ENCODE measurements at places on chromosomes 6 and 20.

DNA sequence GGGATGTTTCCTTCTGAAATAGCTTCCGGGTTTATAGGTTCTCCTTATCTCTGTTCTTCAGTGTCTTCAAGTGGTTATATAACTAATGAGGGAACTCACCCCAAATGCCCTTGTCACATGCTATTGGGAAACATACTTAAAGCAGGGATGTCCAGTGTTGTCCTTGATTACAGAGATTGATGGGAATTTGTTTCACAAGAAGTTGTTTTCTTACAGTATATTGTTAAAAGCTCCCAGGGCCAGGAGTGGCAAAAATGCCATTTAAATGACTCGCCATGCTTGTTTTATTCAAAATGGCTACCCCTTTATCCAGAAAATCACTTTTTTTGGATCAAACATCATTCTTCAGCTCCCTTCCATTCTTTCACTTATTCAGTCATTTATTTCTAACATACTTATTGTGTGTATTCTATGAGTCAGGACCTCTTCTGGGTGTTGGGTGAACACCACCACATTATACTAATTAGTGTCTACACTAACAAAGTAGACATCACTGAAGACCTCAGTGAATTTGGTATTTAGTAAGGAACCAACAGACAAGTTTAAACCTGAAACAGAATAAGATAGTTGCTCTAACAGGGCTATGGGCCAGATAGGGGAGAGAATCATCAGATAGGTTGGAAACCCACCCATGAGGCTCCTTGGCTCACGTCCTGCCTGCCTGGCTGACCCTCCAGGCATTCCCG lies 791.1 kb downstream of the MAFB start:
- no peak for DNase-seq

DNA sequence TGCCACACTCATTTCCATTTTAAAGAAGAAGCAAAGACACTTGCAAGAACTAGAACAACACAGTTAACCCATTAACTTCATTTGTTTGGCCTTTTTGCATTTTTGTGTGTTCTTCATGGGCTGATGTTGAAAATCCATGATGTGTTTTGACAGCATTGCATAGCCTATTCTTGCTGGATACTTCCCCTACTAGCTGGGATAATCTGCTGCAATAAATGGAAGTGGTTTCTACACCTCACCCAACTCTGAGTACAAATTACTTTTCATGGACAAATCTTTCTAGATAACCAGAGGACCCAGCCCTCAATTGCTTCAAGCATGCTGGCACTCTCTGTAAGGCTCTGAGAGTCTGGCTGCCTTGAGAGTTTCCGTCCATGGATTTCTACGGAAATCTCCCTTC lies 26.5 kb downstream of the CST9L start:
- DNase-seq = no peak

- peak; percentile 45 for DNase-seq
Measured at GRCh38 chr6:37259191-37259590, 1.2 kb upstream of the TMEM217 start.

- no peak for DNase-seq
Measured at GRCh38 chr6:108228416-108228815, 32.4 kb downstream of the SNX3 start.

GRCh38 chr20:41176711-41177552 lies 39.6 kb downstream of the PLCG1 start:
- DNase-seq = no peak

- DNase-seq = no peak
Measured at GRCh38 chr6:144219056-144219685, 66.0 kb upstream of the UTRN start.

DNA sequence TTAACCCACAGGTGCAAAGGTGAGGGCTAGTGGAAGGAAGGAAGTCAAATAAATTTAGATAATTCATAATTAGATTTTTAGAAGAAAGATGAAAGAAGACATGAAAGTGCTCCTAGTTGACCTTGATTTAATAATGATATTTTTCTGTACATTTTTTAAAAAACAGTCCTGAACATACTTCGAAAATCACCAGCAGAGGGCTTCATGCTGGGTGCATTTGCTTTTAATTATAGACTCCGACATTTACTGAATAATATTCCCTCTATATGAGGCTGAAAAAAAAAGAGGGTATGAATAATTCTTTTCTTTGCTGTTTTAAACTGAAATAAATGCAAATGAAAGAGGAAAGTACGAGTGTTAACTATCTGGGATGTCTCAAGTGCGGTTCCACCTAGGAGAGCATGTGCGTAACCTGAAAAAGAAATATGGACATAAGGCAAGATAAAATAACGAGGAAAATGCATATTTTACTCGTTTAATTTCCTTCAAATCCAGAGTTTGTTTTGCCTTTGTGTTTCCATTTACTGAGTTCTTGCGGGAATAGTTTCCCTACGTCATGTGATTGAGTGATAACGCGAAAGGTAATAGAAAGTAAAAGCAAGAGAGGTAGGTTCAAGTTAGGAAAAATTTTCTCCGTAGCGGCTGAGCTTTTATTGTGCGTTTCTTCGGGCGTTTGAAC lies 3.1 kb upstream of the TFAP2B start:
- peak; percentile 56 for DNase-seq

DNA sequence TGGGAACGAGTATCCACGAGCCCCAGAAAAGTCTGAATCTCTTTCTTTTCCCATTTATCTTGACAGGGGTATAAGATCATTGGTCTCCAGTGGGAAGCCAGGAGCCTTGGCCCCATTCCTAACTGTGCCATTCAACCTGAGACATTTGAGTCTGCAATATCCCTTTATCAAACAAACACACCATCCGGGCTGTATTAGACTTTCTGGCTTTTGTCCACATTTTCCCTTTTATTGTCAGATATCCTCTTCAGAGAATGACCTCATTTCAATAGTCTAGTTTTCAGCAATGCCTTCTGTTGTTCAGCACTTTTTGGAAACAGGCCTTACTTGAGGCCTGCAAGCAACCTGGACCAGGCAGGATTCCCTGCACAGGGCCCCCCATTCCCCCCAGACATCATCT lies 15.7 kb downstream of the BPIFA1 start:
- no peak for DNase-seq

- DNase-seq = no peak
Measured at GRCh38 chr6:144834426-144835038, 549.4 kb downstream of the UTRN start.

DNA sequence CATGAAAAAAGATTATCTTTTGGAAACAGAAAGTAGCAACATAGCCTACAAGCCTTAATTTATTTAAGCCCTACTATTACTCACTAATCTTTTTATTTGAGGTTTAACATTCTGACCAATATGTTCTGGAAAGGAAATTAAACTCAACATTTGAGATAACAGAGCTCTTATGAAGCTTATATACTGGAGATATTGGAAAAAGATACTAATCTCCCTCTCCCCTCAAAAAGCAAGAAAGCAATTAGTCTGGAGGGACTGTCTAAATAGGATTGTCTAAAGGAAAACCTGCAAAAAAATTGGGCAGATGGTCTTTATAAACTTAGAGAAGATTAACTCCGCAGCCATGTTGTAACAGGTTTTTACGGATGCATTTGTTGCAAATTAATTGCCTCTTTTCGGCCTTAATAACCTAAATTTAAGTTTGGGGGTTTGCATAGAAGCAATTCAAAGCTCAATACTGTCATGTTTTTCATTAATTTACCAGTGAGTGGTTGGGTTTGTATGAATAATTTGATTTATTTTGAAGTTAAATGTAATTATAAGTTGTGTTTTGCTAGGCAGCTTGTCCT lies 79.1 kb downstream of the SHLD1 start:
- DNase-seq = no peak

- DNase-seq = no peak
Measured at GRCh38 chr6:34249469-34250261, 859 bp upstream of the SMIM29 start.

DNA sequence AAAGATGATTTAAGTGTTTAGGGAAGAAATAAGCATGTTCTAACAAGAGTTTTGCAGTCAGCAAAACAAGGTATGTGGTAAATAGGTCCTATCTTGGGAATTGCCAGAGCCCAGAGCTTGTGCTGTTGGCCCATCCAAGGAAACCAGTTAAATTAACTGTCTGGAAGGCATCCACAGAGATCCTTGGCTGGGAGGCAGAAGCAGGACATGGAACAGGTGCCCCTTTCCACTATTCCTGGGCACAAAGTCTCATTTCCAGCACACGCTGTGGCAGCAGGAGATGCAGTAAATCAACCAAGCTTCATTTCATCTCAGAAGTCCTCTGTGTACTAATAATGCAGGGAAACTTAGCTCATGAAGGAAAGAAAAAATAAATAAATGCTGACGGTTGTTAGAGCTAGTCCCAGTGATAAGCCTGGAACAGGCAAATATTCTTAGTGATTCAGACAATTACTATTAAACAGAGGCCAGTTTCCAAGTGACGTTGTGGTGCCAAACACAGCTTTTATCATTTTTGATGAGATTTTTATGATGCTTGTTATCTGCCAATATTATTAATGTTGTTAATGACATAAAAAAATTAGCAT lies 39.8 kb upstream of the SNAP25 start:
- no peak for DNase-seq

DNA sequence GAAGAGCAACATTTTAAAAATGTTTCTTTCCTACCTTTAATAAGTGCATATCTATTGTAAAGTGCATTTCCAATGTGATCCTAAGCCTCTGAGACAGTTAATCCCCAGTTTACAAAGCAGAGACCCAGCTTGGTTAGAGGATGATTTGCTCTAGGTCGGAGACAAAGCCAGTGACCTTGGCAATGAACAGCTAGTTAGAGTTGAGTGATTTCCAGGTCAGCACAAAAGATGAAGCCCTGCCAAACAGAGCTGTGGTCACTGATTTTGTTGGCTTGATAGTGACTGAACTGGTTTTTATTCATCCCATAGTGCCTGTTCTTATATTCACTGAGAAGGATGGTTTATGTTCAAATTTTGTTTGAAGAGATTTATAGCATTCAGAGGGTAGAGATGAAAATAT lies 56.6 kb upstream of the CD83 start:
- DNase-seq = no peak

- no peak for DNase-seq
Measured at GRCh38 chr20:25281541-25281991, 33.7 kb downstream of the PYGB start.

GRCh38 chr6:137191670-137192069 lies 18.2 kb upstream of the IL22RA2 start:
- DNase-seq = no peak

DNA sequence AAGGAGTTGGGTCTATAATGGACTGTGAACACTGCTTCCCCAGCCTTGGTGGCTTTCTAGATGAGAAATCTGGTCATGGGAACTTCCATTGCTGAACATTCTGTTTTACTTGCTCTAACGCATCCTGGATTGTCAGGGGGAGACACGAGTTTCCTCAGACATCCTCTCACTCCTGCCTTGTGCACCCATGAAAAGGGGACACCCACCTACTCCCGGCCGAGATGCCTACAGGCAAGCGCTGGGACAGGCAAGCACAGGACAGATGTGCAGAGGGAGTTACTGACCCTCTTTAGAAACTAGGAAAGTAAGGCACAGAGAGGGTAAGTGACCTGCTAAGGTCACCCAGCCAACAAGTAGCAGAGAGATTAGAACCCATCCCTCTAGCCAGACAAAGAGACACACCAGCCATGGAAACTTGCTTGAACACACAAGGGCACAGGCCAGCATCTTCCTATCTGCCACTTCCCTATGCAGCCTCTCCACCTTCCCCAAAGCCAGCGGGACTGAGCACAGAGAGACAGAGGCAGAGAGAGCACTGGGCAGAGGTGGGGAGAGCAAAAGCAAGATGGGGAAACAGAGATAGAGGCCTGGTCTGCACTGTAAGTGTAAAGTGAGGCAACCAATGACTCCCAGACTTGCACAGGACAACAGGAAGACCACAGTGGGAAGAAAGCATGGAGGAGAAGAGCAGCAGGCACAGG lies 845 bp upstream of the SFTA2 start:
- no peak for DNase-seq

DNA sequence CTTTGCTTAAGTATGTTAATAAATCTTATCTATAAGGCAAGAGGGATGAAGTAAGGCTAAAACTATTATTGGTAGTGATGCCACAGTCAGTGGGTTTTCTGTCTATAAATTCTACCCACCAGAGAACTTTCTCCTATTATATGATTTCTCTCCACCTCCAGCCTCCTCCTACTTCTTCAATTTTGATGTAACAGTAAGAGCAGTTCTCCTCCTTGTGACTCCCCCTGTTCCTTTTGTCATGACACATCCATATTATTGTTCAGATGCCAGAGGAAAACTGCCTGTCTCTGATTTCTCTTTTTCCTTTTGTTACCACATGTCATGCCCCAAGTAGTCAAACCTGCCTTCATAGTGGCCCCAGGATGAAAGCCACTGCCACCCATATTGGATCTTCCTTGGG lies 9.1 kb upstream of the RCAN2 start:
- DNase-seq = no peak

DNA sequence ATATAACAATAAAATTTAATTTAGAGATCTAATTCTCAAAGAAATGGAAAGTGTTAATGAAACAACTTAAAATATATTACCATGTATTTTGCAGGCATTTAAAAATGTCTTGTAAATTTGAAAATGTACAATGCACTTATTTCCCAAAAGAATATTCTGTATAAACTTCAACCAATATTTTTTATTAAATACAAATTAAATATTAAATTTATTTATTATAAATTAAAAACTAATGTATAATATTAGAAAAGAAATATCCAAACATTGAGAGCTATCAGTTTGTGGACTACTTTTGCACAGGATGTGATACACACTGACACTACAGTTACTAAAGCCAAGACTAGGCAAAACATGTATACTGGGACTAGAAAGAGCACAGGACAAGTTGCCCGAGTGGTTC lies 707.0 kb upstream of the NRSN1 start:
- DNase-seq = no peak

- no peak for DNase-seq
Measured at GRCh38 chr20:41424011-41424410, 57.4 kb upstream of the EMILIN3 start.

- no peak for DNase-seq
Measured at GRCh38 chr20:9686866-9687265, 152.0 kb downstream of the PAK5 start.

- DNase-seq = no peak
Measured at GRCh38 chr6:30726506-30727413, 6.6 kb downstream of the TUBB start.

DNA sequence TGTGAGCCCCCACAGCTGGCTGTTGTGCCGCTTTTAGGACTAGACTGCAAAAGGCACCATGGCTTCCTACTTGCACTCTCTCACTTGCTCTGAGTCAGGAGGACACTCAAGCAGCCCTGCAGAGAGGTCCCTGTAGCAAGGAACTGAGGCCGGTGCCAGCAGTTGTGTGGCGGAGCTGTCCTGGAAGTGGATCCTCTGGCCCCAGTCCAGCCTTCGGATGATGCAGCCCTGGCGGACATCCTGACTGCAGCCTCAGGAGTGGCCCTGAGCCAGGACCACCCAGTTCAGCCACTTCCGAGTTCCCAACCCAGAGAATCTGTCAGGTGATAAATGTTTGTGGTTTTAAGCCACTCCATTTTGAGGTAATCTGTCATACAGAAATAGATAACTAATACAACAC lies 17.5 kb downstream of the CTCFL start:
- no peak for DNase-seq

DNA sequence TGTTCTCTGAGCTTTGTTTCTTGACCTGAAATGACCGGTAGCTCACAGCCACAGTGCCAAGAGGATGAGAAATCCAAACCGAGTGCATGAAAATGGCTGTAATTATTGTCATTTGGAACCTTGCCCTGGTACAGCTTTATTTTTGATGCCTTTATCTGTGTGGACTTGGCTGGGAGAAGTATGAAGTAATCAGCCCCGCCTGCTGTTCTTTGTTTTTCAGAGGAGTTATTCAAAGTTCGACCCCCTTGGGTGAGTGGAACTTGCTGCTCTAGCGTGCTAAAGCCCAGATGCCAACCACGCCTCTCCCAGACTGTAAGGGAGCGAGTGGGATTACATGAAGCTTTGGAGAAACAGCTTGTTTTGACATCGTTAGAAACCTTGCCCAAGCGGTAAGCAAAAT lies 48.3 kb downstream of the ECT2L start:
- no peak for DNase-seq

Measured in hematopoietic multipotent progenitor cell (in vitro differentiated cells).